Fibroblast of lung (primary cell): ENCODE measurements at places on chromosomes 12 and 14. TPM values are rescaled to one million over a fixed set of nuclear protein-coding genes. Genes with fewer than 3 reads are reported as not detected.

DNA sequence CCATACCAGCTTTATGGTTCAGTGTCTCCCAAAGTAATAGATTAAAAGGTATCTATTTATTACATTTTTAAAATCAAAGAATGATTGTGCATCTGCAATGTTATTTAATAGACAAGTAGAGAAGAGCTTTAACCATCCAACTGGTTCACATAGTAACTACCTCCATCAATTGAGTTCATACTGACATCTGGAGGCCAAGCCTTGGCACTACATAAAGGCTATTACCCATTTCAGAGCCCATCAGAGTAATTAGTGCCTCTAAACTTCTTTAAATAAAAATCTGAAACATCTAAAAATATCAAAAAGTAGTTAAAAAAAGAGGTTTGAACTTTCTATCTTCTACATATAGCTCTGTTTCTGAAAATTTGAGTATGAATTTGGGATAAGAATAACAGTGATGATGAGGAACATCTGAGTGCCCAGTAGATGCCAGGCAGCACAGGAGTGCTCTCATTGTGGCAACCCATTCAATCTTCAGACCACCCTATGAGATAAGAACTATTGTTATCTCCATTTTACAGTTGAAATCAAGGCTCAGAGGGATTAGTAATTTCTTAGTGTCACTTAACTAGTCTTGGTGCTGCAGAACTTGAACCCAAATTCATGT lies 132.9 kb upstream of the DAAM1 start:
- DNase-seq = peak; percentile 39

- peak; percentile 81 for DNase-seq
Measured at GRCh38 chr14:85444635-85445034, 85.3 kb upstream of the FLRT2 start.

GRCh38 chr14:74240794-74241651 lies 1.8 kb downstream of the VSX2 start:
- peak; percentile 15 for DNase-seq

The INSM2 gene
- total RNA-seq = not detected in 2 replicates

The P2RX7 gene
- total RNA-seq = 16.7 and 17.2 TPM in 2 replicates

GRCh38 chr12:12791756-12792369 lies 6.4 kb downstream of the APOLD1 start:
- peak; percentile 70 for DNase-seq

GRCh38 chr12:127548123-127548553 lies 718.8 kb upstream of the TMEM132C start:
- DNase-seq = peak; percentile 93

DNA sequence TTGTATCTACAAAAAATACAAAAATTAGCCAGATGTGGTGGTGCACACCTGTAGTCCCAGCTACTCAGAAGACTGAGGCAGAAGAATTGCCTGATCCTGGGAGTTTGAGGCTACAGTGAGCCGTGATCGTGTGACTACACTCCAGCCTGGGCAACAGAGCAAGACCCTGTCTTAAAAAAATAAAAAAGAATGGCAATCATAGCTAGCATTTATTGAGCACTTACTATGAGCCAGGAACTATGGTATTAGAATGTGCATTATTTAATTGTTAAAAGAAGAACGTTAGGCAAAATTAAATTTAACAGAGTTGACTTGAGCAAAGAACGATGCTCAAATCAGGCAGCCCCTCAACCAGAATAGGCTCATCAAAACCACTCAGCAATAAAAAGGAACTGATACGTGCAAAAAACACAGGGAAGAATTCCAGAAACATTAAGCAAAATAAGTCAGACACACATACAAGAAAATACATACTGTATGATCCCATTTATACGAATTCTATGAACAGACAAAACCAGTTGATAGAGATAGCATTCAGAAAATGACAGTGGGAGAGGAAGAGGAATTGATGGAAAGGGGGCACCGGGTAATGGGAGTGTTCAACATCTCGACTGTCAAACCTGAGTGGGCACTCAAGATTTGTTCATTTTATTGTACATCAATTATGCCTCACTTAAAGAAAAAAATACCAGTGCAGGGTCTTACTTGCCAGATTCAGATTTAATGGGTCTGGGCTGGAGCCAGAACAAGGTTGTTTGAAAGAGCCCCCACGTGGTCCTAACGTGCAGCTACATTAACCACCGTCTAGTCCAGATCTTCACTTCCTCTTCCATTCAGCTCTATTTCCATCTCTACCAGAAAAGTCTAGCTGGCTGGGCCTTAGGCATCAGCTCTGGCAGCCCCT lies 8.0 kb downstream of the SCNN1A start:
- peak; percentile 42 for DNase-seq

DNA sequence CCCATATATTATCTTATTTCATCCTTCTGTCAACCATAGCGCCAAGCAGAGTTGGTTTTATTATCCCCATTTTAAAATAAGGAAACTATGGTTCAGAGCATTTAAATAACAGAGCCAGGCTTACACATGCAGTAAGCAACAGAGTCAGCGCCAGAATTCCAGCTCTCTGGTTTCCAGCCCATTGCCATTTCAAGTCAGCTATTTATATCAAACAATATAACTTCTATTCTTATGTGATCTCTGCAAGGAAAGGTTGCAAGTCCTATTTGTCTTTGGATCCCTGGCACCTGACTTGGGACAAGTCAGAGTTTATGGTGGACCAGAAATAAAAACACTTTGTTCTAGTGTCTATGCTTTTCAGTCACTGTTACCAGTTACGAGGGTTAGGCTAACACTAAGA lies 174.1 kb upstream of the EEA1 start:
- no peak for DNase-seq

The DDN gene
- total RNA-seq = under 0.01 TPM in 2 replicates

- peak; percentile 63 for DNase-seq
Measured at GRCh38 chr14:28102814-28103213, 663.8 kb upstream of the FOXG1 start.

The NUMB gene
- total RNA-seq = 21.3 and 36.0 TPM in 2 replicates

DNA sequence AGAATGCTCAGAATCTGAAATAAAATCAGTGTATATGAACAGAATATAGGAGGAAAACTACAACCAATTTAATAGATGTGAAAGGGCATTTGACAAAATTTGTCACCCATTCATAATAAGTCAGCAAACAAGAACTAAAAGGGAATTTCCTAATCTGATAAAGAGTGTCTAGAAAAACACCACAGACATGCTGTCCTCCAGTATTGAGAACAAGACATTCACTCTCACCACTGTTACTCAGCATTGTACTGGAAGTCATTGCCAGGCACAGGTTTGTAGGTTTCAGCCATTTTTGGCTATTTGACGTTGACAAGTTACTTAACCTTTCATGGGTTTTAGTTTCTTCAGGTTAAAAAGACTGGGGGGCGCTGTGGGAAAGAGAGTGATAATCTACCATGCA lies 13.2 kb downstream of the EIF2S1 start:
- peak; percentile 14 for DNase-seq

- no peak for DNase-seq
Measured at GRCh38 chr12:121172145-121172544, 37.8 kb upstream of the P2RX4 start.

The LGMN gene
- total RNA-seq = 22.3 and 22.6 TPM in 2 replicates

GRCh38 chr12:123393747-123394146 lies 9.8 kb downstream of the KMT5A start:
- no peak for DNase-seq

DNA sequence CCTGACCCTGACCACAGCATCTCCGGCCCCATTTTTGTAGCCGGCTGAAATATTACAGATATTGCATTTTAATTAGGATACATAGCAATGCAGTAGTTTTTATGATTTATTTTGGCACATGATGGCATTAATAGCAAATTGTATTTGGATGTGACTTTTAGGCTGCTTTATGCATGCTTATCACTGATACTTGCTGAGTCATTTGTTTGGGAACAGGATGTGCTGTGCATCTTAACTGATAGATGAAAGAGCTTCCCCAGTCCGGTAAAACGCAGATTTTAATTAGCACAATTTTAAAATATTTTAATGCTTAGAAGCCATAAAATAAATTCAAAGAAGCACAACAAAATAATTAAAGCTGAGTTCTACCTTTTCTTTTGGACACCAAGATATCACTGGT lies 90.7 kb downstream of the OTOGL start:
- DNase-seq = peak; percentile 37

DNA sequence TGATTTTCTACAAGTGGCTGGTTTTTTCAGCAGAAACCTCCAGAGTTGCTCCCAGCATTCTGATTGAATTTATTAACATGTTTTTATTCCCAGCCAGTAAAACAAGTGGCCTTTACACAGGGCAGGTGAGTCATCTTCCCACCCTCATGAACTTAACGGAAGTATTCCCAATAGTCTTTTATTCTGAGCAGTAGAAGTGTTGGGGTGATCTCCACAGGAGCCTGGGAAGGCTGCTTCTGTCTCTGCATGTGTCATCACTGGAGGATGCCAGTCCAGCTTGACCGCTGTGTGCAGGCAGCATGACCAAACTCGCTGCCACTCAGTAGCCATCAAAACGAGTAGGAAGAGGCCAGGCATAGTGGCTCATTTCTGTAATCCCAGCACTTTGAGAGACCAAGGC lies 13.4 kb upstream of the DNAH10 start:
- DNase-seq = no peak

DNA sequence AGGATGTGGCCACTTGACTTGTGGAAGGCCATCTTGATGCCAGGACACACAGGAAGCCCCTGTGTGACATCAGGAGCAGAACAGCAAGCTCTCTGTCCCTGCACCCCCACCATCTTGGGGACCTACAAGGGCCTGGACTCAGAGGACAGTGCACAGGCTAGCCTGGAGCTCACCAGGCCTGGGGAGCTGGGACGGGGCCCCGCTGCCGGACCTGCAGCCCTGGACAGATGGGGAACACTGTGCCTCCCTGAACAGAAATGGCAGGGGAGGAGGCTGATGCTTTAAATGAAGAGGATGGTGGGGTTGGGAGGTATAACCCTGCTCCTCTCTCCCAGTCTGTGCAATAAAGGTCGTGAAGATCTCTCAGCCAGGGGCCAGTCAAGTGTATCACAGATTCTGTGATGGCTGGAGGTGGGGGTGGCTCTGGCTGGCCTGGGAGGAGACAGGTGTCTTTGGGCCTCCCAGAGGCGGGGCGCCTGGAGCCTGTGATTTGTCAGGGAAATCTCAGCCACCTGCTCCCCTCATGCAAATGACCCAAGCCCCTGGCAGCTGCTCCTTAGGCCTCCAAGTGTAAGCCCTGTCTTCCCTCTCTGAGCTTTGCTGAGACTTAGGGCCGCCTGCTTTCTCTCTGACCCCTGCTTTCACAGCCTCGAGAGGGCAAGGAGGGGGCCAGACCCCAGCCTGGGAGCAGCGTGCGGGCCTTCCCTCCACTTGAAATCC lies 1.1 kb upstream of the GNB3 start:
- DNase-seq = no peak

GRCh38 chr14:21024585-21025370 lies at the start of gene NDRG2:
NDRG2 (minus strand) TSS chr14:21025061; CDS start chr14:21023315, 1,746 bp downstream.
- no peak for DNase-seq

DNA sequence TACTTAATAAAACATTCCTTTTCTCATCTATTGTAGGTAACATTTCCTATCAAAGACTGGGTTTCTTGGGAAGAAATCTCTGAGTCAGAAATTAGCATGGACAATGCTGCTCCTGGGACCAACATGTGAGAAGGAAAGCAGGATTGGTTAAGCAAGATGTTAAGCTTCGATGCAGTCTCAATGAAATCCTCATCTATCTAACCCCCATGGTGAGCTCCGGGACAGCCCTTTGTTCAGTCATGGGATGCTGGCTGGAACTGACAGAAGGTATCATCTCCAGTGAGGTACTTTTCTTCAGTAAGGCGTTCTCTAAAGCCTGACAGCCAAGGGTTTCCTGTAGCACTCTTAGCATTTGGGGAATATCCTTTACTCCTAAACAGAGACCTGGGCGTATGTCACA lies 82.8 kb upstream of the SINHCAF start:
- no peak for DNase-seq

- DNase-seq = no peak
Measured at GRCh38 chr12:119169150-119169549, 9.6 kb upstream of the HSPB8 start.

DNA sequence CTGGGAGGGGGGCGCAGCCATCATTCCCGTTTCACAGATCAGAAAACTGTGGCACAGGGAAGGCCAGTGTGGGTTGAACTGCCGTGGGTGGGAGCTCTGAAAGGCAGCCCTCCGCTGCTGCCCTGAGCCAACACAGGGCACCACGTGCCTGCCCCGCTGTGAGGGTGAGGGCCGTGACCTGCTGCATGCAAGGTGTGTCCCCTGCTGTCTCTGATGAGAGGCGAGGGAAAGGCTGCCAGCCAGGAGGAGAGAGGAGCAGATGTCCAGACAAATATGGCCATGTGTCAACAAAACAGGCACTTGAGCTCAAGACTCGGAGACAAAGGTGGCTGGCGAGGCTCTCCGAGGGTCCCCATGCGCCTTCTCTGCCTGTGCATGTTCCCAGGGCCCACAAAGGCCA lies 108.8 kb downstream of the RBM19 start:
- no peak for DNase-seq

GRCh38 chr14:106491851-106492250 lies 965.5 kb downstream of the TMEM121 start:
- no peak for DNase-seq

The PLXNC1 gene
- 49.6 and 86.9 TPM in 2 replicates for total RNA-seq

The ELK3 gene
- 13.1 and 14.7 TPM in 2 replicates for total RNA-seq

The LALBA gene
- total RNA-seq = not detected in 2 replicates

The KRT85 gene
- not detected in 2 replicates for total RNA-seq

GRCh38 chr12:6953442-6954315 lies 2.5 kb downstream of the PTPN6 start:
- DNase-seq = peak; percentile 36

The CAPZA3 gene
- not detected in 2 replicates for total RNA-seq

The USP44 gene
- 27.2 and 27.4 TPM in 2 replicates for total RNA-seq

The RAD51AP1 gene
- total RNA-seq = 1.0 and 4.1 TPM in 2 replicates

The CHGA gene
- total RNA-seq = not detected in 2 replicates

DNA sequence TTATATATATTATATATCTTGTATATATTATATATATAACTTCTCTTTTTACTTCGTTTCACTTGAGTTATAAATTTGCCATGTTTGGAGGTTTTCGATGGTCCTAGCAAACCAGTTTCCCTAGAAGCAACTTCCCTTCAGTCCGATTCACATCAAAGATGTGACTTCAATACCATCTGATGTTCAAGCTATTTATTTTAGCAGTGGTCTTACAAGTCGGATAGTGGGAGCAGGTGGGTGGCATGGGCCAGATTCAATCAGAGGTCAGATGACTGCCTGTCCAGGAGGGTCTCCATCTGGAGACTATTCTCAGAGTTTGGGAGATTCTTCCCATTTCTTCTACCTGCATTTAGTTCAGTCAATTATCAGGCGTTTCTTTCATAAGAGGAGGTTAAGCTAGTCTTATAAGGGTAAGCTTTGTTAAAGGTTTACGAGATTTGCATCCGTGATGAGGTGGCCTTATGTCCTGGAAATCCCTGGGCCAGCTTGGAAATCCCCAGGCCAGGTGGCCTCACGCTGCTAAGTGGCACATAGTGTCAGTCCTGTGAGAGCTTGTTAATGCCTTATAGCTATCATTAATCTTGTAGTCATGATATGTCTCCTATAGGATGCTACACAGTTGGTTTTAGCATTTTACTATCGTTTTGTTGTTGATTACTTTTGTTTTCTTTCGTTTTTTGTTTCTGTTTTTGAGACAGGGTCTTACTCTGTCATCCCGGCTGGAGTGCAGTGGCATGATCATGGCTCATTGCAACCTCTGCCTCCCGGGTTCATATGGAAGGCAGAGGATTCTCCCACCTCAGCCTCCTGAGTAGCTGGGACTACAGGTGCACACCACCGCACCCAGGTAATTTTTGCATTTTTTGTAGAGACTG lies 145.8 kb downstream of the BICD1 start:
- no peak for DNase-seq

The CACNA1C gene
- 7.4 and 11.4 TPM in 2 replicates for total RNA-seq
